ENCODE measurements at places on chromosomes 4 and X.

- DNase-seq, result no peak
Observed at GRCh38 chrX:6813836-6814370, 279.0 kb upstream of the VCX3A start.

GRCh38 chrX:64206556-64207162, 1.2 kb upstream of the AMER1 start:
- no peak for DNase-seq

DNA sequence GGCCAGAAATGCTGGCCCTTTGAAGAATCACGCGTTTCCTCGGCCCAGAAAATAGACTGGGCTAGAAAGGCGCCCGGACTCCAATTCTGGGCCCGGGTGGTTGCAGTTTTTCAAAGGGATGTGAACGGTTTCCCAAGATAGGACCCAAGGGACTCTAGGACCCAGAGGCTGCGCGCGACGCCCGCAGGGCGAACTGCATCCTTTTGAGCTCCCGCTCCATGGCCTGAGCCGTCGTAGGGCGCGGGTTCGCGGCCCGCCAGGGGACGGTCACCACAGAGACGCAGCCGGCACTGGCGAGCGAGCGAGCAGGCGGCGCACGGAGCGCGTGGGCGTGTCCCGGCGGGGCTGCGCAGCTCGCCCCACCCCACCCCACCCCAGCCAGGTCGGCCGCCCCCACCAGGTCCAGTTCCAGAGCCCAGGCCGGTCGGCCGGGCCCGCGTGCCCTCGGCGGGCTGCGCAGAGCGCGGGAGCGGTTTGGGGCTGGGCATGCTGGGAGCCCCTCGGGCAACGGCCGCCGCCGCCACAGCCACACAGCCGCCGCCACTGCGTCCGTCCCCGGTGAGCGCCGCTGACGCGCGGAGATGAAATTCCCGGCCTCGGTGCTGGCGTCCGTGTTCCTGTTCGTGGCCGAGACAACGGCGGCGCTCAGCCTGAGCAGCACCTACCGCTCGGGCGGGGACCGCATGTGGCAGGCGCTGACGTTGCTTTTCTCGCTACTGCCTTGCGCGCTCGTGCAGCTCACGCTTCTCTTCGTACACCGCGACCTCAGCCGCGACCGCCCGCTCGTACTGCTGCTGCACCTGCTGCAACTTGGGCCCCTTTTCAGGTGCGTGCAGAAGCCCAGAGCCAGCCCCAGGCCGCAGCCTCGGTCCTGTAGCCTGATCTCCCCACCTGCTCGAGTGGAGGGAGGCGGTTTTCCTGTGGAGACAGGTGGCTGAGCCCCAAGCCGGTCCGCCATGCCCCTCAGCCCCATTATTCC, at the start of gene XK:
Gene XK, plus strand, starts transcription at position 411 of the 979 bp plus-strand sequence. Its CDS starts 171 bp downstream, at position 582.
- DNase-seq, result peak; percentile 71

DNA sequence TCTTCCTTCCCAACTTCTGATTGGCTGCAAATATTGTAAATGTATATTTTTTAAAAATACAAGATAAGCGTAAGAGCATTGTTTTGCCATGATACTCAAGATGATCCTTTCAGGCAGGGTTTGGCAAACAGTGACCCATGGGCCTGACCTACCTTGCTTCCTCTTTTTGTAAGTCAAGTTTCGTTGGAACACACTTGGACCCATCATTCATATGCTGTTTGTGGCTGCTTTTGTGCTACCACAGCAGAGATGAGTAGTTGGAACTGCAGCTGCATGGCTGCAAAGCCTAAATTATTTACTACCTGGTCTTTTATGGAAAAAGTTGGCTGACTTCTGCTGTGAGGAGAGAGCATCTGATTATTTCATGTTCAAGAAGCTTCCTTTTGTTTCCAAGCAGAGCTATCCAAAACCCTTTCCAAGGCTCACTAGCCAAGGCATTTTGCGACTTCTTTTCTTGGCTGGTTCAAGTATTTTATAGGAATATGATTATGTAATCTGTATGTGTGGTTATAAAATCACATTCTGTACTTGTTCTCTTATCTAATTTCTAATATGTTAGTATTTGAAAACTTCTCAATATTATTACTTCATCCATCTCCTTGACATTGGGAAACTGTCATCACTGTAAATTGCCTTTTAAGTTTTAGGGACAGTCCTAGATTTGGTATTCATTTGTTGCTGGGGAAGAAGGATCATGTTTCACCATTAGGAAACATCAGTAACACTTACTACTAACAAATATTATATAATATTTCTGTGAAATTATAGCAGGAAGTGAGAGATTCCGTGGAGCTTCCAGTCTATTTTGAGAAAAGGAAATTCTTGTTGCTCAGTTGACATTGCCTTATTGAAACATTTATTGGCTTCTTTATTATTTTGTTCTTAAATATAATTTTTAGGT, 109.2 kb downstream of the ARHGAP10 start:
- DNase-seq, result no peak

DNA sequence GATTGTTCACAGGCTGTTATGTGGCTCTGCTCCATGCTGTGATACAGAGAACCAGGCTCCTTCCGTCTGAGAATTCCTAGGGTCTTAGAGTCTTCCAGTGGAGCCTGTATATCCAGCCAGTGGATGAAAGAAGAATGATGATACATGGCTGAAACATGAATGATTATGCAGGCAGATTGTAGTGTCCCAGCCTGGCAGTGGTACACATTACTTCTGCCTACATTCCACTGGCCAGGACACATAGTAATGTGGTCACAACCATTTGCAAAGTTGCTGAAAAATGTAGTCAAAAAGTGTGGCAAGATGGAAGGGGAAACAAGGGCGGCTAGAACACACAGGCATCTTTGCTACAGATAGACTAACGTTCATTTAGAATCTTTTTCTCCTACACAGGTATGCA, 4.5 kb upstream of the GBA3 start:
- DNase-seq, result no peak
